Body of pancreas (tissue), 4 donors: ENCODE measurements at places on chromosomes 2 and 18.

GRCh38 chr18:950882-951495 lies 46.3 kb downstream of the ADCYAP1 start:
- H3K4me3 ChIP-seq = no peak overlapping the region
- H3K27me3 ChIP-seq = no peaks in the 10 kb centered on the region
- no peaks in the 10 kb centered on the region for H3K36me3 ChIP-seq
- no peaks in the 10 kb centered on the region for H3K4me1 ChIP-seq

DNA sequence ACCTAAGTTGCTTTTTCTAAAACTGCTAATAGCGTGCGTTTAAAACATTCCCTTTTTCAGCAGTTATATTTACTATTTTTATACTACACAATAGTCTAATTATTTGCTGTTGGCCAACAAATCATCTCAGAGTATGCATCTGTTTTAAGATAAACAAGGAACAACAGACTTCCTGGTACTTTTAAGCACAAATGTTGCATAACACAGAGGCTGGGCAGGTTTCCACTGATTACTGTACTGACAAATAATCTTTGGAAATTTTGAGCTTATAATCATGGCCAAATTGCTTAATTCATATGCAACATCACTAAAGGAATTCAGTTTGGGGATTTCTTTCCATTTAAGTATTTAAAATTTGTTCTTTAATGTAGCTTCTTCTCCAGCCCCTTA lies 737.4 kb upstream of the SALL3 start:
- no peak overlapping the region for H3K4me3 ChIP-seq
- no peaks in the 10 kb centered on the region for H3K27me3 ChIP-seq
- H3K36me3 ChIP-seq = no peaks in the 10 kb centered on the region
- no peaks in the 10 kb centered on the region for H3K4me1 ChIP-seq

DNA sequence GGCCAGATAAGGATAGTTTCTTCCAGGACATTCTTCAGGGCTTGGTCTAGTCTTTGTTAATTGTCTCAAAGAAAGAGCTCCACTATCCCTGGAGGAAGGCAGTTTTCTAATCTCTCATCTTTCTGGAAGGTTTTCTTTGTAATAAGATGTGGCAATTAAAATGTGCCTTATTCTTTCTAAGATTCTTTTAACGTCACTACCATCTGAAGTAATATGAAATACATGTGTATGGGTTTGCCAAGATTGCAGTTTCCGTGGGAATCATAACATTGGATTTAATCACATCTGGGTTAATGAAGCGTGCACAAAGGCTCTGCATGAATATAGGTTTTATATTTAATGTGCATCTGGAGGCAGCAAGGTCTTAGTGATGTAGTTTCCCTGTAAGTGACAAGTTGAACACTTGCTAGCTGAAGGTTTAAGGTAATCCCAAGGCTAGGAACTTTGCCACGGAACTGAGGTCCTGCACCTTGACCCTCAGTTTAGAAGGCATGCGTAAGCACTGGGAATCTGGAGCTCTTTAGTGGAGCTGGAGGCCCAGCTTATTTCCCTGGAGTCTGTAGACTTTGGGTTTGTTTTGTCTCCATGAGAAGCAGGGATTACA lies 25.7 kb downstream of the DIS3L2 start:
- H3K4me3 ChIP-seq = no peak overlapping the region
- DNase-seq = no peak
- no peak overlapping the region for H3K27ac ChIP-seq
- no peaks in the 10 kb centered on the region for H3K36me3 ChIP-seq

GRCh38 chr2:28071221-28071620 lies 180.7 kb downstream of the BABAM2 start:
- no peaks in the 10 kb centered on the region for H3K4me1 ChIP-seq
- H3K27ac ChIP-seq = no peak overlapping the region
- no peaks in the 10 kb centered on the region for H3K27me3 ChIP-seq
- no peak for DNase-seq

DNA sequence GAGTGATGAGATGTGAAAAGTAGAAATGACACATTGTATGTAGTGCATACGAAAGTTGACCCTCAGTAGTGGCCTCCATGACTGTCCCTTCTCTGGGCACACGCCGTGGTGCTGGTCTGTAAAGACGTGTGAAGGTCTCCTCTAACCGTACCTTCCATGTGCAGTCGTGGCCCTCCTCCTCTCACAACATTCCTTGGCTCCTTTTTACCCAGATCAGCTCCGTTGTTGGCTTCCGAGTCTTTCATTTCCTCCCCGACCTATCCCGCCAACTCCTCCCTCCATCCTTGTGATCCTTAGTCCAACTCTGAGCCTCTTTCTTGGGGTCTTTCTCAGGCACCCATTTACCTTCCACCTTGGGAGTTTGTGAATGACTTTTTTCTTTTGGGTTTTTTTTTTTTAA lies 160.4 kb upstream of the BCL2L11 start:
- H3K36me3 ChIP-seq = no peaks in the 10 kb centered on the region
- no peaks in the 10 kb centered on the region for H3K27me3 ChIP-seq
- no peak for DNase-seq
- no peak overlapping the region for H3K27ac ChIP-seq

- H3K27me3 ChIP-seq = no peaks in the 10 kb centered on the region
- no peak overlapping the region for H3K27ac ChIP-seq
- no peaks in the 10 kb centered on the region for H3K4me1 ChIP-seq
Observed at GRCh38 chr18:71040161-71040560, 751.3 kb downstream of the SOCS6 start.

DNA sequence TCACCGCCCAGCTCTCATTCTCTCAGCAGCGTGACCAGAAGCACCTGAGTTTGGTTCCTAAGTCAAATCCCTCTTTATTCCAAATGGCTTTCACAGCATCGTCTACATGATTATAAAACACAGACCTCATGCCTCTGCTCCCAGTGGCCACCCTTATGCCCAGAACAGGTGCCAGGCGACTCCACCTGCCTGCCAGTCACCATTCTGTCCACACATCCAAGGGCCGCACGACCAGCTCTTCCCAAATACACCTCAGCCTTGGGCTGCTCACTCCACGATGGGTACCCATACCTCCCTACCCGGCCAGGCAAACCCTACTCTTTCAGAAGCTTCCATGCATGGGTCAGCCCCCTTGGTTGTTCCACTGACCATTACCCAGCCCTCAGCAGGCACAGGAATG lies 851.6 kb upstream of the SALL3 start:
- H3K4me3 ChIP-seq = no peak overlapping the region
- no peak overlapping the region for H3K27ac ChIP-seq
- DNase-seq = no peak
- H3K36me3 ChIP-seq = no peaks in the 10 kb centered on the region

- no peaks in the 10 kb centered on the region for H3K36me3 ChIP-seq
- no peak overlapping the region for H3K27ac ChIP-seq
- no peak for DNase-seq
- H3K4me1 ChIP-seq = peaks cover 6% of the 10 kb centered on the region
- H3K27me3 ChIP-seq = no peaks in the 10 kb centered on the region
Observed at GRCh38 chr2:238861766-238862315, 14.0 kb downstream of the TWIST2 start.

DNA sequence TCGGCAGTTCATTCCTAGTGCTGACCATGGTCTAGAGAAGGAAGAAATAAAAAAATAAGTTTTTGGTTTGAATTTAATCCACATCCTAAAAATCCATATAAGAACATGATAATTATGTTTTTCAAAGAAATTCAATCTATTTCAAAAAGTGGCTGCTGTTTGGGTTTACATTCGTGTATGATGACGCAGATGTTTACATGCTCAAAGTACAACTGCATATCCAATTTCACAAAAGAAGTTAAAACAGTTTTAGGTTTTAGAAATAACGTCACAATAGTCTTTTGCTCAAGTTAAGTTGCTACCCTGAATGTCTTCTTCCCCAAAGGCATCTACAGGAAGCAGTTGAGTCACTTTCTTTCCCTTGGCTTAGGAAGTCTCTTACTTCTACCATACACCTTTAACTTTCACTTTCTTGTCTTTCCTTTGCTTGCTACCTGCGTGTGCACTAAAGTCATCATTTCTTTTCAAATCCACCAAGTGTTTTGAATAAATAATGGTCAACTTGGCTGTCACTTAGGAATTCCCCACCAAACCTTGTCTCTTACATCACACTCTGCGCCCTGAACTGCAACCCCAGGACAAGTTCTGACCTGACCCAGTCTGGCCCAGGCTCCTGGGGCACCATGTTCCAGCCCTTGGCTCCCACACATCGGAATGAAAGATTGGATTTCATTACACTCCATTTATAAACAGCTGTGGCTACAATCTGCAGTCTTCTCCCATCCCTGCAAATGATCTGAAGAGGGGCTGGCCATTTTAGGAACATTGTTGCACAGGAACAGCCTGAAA lies 28.4 kb downstream of the FAM237A start:
- DNase-seq = no peak
- no peak overlapping the region for H3K27ac ChIP-seq
- H3K27me3 ChIP-seq = no peaks in the 10 kb centered on the region
- H3K36me3 ChIP-seq = no peaks in the 10 kb centered on the region

GRCh38 chr2:41878056-41878455 lies 169.8 kb upstream of the PKDCC start:
- H3K4me3 ChIP-seq = no peak overlapping the region
- peak overlapping the region; percentile 38 for H3K27ac ChIP-seq
- DNase-seq = no peak
- H3K27me3 ChIP-seq = no peaks in the 10 kb centered on the region

DNA sequence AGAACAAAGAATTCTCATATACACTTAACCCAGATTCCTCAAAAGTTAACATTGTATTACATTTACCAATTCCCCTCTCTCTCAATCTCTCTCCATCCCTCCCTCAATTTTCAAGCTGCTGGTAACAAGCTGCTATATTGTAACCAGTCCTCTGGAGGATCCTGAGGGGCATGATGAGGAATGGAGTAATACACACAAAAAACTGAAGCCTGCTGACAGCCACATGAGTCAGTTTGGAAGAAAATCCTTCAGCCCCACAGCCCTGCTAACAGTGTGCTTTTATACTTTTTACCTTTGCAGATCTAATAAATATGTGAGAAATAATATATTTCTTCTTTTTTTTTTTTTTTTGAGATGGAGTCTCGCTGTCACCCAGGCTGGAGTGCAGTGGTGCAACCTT lies 165.7 kb upstream of the RAB12 start:
- H3K4me3 ChIP-seq = no peak overlapping the region
- no peaks in the 10 kb centered on the region for H3K4me1 ChIP-seq
- no peaks in the 10 kb centered on the region for H3K36me3 ChIP-seq
- no peak for DNase-seq
- no peak overlapping the region for H3K27ac ChIP-seq

DNA sequence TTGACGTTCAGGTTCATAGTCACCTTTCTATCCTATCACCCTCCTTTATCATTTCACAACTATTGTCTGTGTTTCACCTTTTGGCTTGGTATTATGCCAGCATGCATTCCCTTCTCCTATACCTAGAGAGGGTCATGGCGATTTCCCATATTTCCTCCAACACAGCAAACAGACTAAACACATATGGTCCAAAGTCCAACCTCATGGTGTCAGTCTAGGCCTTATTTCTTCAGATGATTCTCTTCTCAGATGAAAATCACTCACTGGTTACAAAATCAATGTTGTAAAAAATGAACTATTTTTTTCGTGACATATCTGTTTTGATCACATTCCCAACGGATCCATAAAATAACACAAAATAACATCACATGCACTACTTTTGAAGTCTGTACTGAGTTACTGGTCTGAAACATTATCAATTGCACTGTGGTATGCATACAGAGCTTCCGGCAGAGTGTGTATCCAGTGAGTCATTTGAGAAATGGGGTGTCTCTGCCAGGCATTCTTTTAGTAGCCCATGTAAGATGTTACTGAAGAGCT lies 204.8 kb upstream of the GALNT5 start:
- H3K36me3 ChIP-seq = no peaks in the 10 kb centered on the region
- H3K27ac ChIP-seq = no peak overlapping the region
- no peak overlapping the region for H3K4me3 ChIP-seq
- H3K27me3 ChIP-seq = no peaks in the 10 kb centered on the region

- H3K36me3 ChIP-seq = no peaks in the 10 kb centered on the region
- H3K4me1 ChIP-seq = peaks cover 58% of the 10 kb centered on the region
- no peaks in the 10 kb centered on the region for H3K27me3 ChIP-seq
Observed at GRCh38 chr2:29367986-29368658, 252.9 kb downstream of the CLIP4 start.

- H3K36me3 ChIP-seq = no peaks in the 10 kb centered on the region
- no peak for DNase-seq
- H3K4me3 ChIP-seq = no peak overlapping the region
- peak overlapping the region; percentile 91 for H3K27ac ChIP-seq
- peaks cover 48% of the 10 kb centered on the region for H3K4me1 ChIP-seq
Observed at GRCh38 chr2:20048488-20049448, 2.7 kb downstream of the LAPTM4A start.

DNA sequence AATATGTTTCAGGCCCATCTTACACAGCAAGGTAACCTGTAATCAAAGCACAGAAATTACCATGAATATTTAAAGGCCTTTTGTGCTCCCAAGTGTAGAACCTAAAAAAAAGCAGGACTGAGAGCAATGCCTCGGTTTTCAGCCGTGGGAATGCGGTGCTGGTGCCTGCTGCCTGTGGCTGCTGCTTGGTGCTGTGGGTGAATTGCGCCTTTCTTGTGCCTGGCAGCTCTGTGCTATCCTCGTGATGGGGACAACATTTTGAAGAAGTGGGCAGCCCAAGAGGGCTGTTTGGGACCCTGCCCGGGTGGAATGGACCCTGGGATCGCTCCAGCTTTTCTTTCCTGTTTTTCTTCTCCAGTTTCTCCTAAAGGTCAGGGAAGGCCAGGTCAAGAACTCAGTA lies 91.2 kb downstream of the ASAP2 start:
- H3K27me3 ChIP-seq = no peaks in the 10 kb centered on the region
- DNase-seq = no peak
- no peak overlapping the region for H3K4me3 ChIP-seq
- peaks cover 8% of the 10 kb centered on the region for H3K4me1 ChIP-seq
- H3K36me3 ChIP-seq = no peaks in the 10 kb centered on the region
- H3K27ac ChIP-seq = no peak overlapping the region

DNA sequence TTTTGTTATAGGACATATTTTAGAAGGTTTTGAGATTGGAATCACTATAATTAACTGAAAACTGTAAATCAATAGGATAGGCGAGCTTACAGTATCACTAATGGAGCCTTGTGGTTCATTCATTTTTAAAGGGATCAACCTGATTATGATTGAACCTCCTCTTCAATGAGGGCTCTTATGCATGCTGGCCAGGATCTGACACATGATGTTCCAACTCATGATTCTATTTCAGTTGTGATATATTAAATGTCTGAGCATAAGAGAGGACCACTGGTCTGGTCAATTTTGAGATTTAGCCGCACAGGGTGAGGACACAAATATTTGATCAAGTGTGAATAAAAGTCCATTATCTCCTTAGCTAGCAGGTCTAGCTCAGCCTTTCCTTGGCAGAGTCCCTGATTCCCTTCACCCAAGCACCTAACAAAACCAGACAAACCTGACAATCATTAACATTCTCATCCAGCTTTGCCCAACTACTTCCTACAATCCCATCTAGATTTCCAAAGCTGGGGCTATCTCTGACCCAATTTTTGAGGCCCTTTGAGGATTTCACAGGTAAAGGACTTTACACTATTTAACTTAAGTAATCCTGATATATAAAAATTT lies 6.9 kb upstream of the MAP4K4 start:
- no peak for DNase-seq
- H3K27me3 ChIP-seq = no peaks in the 10 kb centered on the region
- H3K4me1 ChIP-seq = no peaks in the 10 kb centered on the region
- H3K27ac ChIP-seq = no peak overlapping the region
- no peaks in the 10 kb centered on the region for H3K36me3 ChIP-seq

- H3K27me3 ChIP-seq = no peaks in the 10 kb centered on the region
- H3K4me1 ChIP-seq = peaks cover 5% of the 10 kb centered on the region
- DNase-seq = no peak
Observed at GRCh38 chr2:133817680-133818566, 249.7 kb upstream of the NCKAP5 start.
